ENCODE measurements at places on chromosomes 11 and 22.
A peak's percentile ranks its signal among the peaks of the same experiment; 100 is the strongest.

DNA sequence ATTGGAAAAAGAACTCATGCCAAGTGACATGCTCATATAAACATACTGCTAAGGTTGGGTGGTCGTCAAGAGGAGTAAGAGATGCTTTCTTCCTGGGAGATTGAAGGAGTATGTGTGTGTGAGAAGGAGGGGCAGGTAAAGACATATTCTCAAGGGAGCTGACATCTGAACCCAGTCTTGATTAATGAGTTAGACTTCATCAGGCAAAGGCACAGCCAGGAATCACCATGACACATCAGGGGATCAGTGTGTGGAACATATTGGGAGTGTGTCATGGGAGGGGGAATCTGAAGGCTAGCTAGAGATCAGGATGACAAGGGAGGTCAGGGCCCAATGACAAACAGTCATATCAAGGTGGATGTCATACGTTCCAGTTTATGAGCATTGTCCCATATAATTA, 14.9 kb downstream of the CNTF start:
- no peak for DNase-seq

- DNase-seq, result no peak
These were observed 373.4 kb downstream of the JRKL start for GRCh38 chr11:96763244-96763643.

DNA sequence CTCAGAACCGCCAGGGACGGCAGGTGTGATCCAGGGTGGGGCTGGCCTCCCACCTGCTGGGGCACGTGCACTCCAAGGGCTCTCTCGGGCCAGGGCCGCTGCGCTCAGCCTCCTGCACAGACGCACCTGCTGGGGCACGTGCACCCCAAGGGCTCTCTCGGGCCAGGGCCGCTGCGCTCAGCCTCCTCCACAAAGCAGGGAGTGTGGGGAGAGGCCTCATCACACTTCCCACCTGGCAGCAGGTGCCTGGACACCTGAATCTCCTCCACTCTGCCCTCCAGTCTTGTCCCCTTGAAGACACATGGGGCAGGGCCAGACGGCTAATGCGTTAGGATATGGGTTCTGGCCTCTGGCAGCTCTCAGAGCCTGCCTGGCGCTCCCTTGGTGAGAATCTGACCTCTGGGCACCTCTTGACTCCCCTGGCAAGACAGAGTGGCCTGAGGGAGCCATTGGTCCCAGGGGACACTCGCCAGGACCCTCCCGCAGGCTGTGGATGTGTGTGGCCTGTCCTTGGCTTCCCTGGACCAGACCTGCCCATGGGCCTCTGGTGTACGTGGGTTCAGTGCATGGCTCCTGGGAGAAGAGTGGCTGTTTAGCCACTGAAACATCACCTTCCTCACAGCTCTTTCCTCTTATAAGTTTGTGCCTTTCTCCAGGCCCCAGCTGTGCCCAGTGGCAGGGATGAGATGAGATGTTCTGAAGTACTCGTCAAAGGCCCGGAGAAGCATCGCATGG, 73.5 kb downstream of the BRD1 start:
- DNase-seq, result no peak

DNA sequence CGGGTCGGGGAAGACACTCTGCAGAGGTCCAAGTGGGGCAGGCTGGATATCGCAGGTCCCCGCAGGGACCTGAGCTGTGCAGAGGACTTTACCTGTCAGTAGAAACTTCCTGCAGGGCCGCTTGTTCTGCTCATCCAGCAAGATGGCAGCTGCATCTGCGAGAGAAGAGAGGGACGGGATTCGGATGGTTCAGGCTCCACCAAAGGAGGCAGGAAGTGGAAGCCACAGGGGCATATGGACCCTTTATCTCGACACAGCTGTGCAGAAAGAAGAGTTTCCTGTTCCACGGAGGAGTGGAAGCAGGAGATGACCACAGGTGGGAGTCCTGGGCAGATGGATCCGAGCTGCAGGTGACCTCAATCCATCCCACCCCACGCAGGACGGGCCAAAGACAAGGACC, 22.5 kb downstream of the CABP7 start:
- DNase-seq, result no peak

DNA sequence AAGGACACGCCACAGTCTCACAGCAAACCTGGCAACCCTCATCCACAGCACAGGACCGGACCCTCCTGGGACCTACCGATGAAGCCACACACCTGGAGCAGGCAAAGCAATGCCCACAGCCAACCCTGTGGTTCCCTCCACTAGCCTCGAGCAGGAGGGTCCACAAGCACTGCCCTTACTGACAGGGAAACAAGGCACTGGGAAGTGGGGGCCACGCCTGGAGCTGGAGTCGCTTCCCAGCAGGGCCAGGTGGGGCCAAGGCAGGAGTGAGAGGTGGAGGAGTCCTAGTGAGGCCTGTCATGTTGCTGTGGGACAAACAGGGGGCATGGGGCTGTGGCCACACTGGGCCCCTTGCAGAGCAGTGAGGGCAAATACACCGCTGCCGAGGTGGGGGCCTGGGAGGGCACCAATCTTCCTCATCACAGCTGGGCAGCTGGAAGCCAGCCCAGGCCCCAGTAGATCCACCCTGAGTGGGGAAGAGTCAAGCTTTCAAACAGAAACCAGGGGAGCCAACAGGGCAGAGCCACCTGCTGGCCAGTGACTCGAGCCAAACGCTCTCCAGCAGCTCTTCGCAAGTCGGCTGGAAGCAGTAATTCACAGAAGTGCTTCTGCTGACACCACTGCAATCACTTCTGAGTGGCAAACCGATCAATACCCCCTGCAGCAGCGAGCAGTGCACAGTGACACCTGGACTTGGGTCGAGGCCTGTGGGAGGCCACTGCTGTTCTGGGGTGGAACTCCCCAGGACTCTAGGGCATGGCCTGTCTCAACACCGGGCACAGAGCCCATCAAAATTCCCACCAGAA, 13.7 kb downstream of the SULT4A1 start:
- peak; percentile 4 for DNase-seq

GRCh38 chr22:29041408-29041807, 20.2 kb downstream of the C22orf31 start:
- no peak for DNase-seq

DNA sequence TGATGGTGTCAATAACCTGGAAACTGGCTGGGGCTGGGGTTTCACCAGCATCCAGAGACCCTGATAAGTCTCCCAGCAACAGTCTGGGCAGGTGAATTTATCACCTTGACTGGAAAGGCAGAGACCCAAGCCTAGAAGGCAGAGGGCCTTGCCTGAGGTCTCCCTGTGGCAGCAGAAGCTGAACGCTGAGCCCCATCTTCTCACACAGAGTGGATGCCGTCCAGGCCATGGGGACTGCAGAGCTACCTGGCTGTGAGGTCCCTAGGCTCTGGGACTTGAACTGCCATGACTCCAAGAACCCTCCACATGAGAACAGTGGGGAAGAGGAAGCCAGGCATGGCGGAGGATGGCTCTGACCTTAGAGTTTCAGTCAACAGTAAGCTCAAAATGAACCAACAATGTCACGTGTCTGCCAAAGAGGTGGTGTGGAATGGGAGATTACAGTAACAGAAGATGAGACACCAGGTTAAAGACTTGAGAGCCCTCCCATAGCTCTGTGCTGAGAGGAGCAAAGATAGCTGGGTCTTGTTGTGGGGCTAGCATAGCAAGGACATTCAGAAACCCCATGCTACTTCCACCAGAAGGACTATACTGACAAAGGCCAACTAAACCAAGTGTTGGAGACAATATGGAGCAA, 79.1 kb upstream of the LINC01488 start:
- DNase-seq, result no peak

DNA sequence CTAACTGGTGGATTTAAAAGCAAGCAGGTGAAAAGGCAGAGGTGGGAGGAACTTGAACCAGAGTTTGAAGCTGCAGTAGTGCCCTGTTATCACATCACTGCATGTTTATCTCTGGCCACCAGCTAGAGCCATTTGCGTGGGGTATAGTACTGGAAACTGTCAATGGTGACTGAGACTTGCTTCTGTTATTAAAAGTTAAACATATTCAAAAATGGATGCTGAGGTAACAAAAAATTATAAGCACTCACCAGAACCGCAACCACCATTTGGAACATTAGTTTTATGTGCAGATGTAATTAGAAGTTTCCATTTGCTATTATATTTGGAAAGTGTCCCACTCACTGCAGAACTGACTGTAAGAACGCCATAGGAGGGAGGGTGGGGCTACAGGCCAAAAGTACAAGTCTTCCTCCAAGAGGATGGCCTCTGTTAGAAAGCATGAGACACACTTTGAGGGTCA, 1.2 kb upstream of the CD59 start:
- no peak for DNase-seq

DNA sequence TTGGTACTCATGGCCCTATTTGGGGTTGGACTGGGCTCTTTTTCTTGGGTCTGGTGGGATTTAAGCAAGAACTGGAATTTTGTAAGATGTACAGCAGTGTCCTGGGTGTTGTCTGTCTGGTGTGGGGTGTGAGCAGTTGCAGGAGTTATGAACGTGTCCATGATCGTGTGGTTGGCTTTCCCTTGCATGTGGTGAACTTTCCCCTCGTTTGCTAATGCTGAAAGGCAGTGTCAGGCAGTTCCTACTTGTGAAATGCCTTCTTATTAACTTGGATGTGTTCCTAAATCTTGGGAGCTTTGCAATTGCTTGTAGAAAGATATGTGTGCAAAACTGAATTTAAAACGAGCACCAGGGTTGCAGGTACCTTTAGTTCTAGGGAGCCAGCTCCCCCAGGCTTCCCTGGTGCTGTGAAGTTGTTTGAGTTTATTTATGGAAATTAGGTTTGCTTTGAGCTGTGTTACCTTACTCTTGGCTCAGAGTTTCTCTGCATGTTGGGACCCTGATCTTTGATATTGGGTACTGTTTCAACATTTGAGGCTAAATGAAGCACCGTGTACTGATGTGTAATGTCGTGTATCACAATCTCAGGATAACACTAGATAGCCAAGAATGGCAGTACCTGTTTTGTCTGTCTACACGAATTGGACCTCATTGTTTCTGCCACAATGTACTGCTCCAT, 35.8 kb upstream of the HSD17B12 start:
- no peak for DNase-seq

DNA sequence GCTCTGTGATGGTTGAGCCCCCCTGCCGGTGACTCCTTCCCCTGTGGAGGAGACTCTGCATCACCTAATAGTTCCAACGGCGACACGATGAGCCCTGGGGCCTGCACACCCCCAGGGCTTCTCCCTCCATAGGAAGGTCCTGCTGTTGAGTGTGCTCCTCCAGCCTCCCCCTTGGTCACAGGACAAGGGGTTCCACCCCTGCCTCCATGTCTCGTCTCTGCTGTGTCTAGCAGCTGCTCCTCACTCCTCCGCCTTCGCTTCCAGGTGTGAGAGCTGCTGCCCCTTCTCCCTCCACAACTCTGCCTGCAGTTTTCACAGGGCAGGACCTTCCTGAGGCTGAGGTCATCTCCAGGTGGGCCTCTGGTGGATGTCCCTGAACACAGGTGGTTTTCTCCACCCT, 1416.1 kb downstream of the TBC1D22A start:
- no peak for DNase-seq

- DNase-seq, result no peak
These were observed 651.1 kb downstream of the METTL15 start for GRCh38 chr11:28759311-28759710.

DNA sequence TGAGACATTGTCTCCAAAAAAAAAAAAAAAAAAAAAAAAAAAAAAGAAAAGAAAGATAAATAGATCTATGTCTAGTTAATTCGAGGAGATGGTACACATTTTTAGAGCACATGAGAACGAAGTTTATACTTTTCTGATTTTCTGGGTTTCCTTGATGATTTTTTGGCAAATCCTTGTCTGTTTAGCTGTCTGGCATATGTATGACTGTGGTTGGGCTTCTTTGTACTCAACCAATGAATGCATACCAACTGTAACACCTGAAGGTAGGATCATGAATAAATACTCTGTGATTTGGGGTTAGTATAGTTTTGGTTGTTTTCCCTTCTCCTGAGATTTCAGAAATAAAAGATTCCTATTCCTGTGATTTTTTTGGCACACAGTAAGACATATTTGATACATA, 63.1 kb downstream of the ARHGEF12 start:
- DNase-seq, result no peak

- DNase-seq, result no peak
These were observed 712 bp downstream of the HSPB2 start for GRCh38 chr11:111913031-111913861.

- DNase-seq, result no peak
These were observed 2.9 kb upstream of the FBLN1 start for GRCh38 chr22:45499746-45500145.

- no peak for DNase-seq
These were observed 4.1 kb downstream of the PITPNM1 start for GRCh38 chr11:67500831-67501715.

GRCh38 chr11:64862987-64863390, 15.4 kb downstream of the EHD1 start:
- DNase-seq, result no peak

DNA sequence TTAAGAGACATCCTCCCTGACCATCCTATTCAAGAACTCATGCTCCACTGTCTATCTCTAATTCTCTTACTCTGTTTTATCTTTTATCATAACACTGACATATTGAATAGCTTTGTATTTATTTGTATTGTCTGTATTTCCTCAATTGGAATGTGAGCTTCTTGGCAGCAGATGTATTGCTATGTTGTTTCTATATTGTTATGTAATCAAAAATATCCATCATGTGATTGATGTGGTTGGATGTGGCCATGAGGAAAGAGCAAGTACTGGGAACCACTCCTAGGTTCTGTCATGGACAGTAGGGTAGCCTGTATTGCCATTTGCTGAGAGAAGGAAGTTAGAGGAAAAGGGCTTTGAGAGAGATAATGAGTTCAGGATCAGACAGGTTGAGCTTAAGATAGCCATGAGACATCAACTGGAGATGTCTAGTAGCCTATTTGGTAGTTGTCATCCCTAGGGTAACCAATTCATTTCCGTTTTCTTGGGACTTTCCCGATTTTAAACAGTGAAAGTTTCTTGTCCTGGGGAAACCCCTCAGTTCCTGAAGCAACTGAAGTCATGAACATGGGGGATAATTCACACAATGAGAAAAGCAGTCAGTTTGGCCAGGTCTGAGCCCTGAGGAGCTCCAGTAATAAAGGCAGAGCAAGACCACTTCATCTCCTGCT, 404.5 kb downstream of the INSC start:
- DNase-seq, result no peak

DNA sequence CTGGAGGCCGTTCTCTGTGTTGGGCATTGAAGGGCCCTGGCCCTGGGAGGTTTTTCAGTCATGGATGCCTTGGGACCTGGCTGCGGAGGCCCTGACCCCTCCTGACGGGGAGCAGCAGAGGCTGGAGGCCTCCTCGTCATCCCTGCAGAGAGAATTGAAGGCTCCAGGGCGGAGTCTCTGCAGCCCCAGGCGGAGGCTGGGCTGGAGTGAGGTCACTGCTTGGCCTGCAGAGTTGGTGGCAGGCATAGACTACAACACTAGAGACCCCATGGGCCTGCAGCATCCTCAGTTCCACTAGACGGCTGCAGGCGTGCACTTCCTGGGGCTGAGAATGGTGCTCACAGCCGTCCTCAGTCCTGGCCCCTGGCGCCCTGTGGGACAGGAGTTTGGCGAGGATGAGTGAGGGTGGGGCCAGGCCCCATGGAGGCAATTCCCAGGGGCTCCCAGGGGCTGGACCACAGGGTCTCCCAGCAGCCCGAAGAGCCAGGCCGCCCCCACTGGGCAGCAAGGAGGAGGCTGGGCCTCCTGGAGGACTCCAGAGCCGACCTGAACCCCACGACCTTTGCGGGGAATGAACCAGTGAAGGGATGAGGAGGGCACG, 1194.9 kb downstream of the BRD1 start:
- DNase-seq, result no peak

GRCh38 chr22:44329179-44329796, 16.5 kb upstream of the SHISAL1 start:
- no peak for DNase-seq

GRCh38 chr11:86292912-86293616, 9.0 kb upstream of the HIKESHI start:
- no peak for DNase-seq

GRCh38 chr11:128886406-128887124, 4.6 kb upstream of the KCNJ5 start:
- no peak for DNase-seq

GRCh38 chr22:44952863-44953746, 56.7 kb downstream of the PHF21B start:
- DNase-seq, result no peak
